ENCODE measurements at places on chromosomes 1 and 21. TPM values are rescaled to one million over a fixed set of nuclear protein-coding genes. Genes with fewer than 3 reads are reported as not detected.

- peak; percentile 74 for DNase-seq
Measured at GRCh38 chr1:22105611-22106207, 37.2 kb downstream of the WNT4 start.

- no peak for DNase-seq
Measured at GRCh38 chr1:177932123-177932522, 37.7 kb downstream of the SEC16B start.

The TBX19 gene
- 0.86 TPM for total RNA-seq

- no peak for DNase-seq
Measured at GRCh38 chr1:231923491-231924041, 297.0 kb downstream of the DISC1 start.

GRCh38 chr1:240608707-240609106, 3.2 kb downstream of the GREM2 start:
- peak; percentile 3 for DNase-seq

DNA sequence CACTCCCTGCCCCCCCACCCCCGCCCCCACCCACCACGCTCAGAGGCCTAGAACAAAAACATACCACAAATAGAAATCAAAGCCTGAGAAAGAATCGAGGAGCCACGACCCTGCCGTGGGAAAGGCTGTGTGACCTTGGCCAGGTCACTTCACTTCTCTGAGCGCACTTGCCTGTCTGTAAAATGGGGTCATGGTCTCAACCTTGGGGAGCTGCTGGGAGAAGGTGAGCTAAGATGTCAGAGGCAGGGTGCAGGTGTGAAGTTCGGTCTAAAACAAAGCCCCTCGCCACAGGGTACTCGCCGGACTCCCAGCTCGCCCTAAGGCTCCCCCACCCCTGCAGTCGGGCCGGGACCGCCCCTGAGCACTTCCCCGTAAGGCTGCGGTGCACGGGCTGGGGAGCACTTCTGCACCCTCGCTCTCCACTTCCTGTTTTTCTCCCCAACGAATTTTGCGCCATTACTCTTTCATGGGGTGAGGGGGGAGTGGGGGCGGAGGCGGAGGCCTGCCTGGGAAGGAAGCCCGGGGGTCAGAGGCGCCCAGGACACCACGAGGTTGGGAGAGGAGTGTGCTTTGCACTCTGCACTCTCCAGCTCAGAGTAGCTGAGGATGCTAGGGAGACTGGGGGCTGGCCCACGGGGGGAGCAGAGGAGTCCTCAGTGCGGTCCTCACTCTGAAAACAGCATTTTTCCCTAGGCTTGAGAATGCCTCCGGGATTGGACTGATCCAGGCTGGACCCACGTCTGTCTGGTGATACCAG, 21.9 kb upstream of the PIK3CD start:
- no peak for DNase-seq
